ENCODE measurements at places on chromosomes 13 and 19. TPM values are rescaled to one million over a fixed set of nuclear protein-coding genes. Genes with fewer than 3 reads are reported as not detected.

DNA sequence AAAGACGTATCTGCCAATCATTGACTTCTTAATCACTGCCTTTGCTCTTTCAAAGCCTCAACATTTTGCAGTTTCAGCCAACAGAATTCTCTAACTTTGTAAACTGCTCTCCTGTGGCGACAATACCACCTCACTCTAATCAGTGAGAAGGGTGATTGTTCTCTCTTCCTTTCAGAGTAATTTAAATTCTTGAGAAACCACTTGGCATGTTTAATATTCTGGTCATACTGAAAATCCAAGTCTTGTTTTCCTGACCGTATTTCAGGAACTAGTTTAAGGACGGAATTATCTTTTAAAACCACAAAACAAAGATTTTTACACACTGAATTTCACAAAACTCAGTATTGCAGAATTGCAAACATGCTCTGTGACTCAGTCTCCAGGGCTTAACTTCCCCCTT is 5.2 kb upstream of the CDC16 start:
- no peak for DNase-seq

DNA sequence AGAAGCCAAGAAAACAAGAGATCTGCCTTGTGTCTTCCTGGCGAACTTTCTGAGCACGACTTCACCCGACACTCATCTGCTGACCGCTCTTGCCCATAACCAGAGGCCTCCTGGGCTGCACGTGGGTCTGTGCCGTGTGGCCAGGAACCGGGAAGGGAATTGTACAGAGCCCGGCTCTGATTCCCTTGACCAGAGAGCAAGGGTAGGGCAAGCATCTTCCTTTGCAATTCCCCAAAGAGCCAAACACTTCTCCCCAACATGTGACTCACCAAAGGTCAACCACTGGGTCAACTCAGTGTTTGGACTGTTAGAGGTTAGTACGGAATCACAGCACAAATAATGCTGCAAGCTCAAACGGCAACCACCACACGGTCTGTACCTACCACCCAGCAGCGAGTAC is 48.9 kb downstream of the KLF2 start:
- peak; percentile 36 for DNase-seq

DNA sequence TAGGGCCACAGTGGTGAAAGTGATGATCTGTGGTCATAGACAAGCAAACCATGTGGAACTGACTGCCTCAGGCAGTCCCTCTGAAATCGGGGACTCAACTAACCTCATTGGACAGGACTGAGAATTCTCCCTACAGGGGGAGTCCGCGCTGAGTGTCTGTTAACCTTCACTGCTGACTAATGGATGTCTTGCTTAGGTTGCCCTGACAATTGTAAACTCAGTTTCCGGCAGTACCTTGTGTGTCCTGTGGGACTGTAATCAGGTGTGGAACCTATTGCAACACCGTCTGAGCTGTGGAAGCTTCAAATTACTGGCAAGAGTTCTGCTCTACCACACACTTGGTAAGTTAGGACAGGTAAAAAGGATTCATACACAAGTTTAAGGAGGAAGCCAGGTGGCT is 21.8 kb downstream of the ZNF77 start:
- no peak for DNase-seq

The PTGER1 gene
- polyA plus RNA-seq, result 3.2 TPM
